ENCODE measurements at places on chromosomes 1 and 21. TPM values are rescaled to one million over a fixed set of nuclear protein-coding genes. Genes with fewer than 3 reads are reported as not detected.

C1orf226 gene
- 54.0 TPM for total RNA-seq

S100A2 gene
- total RNA-seq, result 1.0 TPM

KLHL17 gene
- total RNA-seq, result 9.9 TPM

ATAD3C gene
- total RNA-seq, result 0.64 TPM

RIMKLA gene
- 30.9 TPM for total RNA-seq

RNF186 gene
- total RNA-seq, result 71.4 TPM

TLR5 gene
- 3.0 TPM for total RNA-seq

VAV3 gene
- 73.0 TPM for total RNA-seq

RORC gene
- 27.7 TPM for total RNA-seq

LRRC53 gene
- 0.07 TPM for total RNA-seq

S100A3 gene
- total RNA-seq, result not detected

TMEM82 gene
- 17.0 TPM for total RNA-seq

DCDC2B gene
- not detected for total RNA-seq

COL16A1 gene
- total RNA-seq, result 9.0 TPM

PLA2G2D gene
- 0.21 TPM for total RNA-seq

GIPC2 gene
- total RNA-seq, result 26.7 TPM

SEC16B gene
- total RNA-seq, result 5.2 TPM

RXFP4 gene
- 4.2 TPM for total RNA-seq

TFAP2E gene
- 0.67 TPM for total RNA-seq

LHX8 gene
- not detected for total RNA-seq

MRAP gene
- total RNA-seq, result not detected

Data from colonic mucosa (tissue), 4 donors.